ENCODE measurements at places on chromosomes 2 and 18. TPM values are rescaled to one million over a fixed set of nuclear protein-coding genes. Genes with fewer than 3 reads are reported as not detected.

Gene RASGRP3
- 1.5 TPM for total RNA-seq

Gene KIAA2012
- not detected for total RNA-seq

Gene MEIS1
- 2.6 TPM for total RNA-seq

Gene CPO
- not detected for total RNA-seq

Gene KCNIP3
- 1.0 TPM for total RNA-seq

Gene NIFK
- 82.6 TPM for total RNA-seq

Gene SIGLEC15
- 0.09 TPM for total RNA-seq

Gene RESP18
- total RNA-seq: not detected

Gene SERPINB11
- total RNA-seq: not detected

Gene CARF
- total RNA-seq: 1.3 TPM

Gene HADHB
- 104 TPM for total RNA-seq

Gene G6PC2
- not detected for total RNA-seq

Gene VAMP8
- 14.5 TPM for total RNA-seq

Gene PDE11A
- total RNA-seq: 0.58 TPM

Gene COL3A1
- 0.27 TPM for total RNA-seq

Gene SPATA3
- total RNA-seq: not detected

Gene WDR12
- 85.8 TPM for total RNA-seq

Gene EGR4
- total RNA-seq: 0.28 TPM

Gene LIMS3
- total RNA-seq: not detected

Gene PFN4
- 1.2 TPM for total RNA-seq

Gene SP140L
- 3.3 TPM for total RNA-seq

Gene CNDP1
- total RNA-seq: not detected

Gene C2orf80
- not detected for total RNA-seq

Gene TMEM247
- total RNA-seq: not detected

Gene UCN
- 2.3 TPM for total RNA-seq

Gene PLGLB2
- not detected for total RNA-seq

Gene ZFP36L2
- 24.5 TPM for total RNA-seq

Gene TMEFF2
- total RNA-seq: 0.15 TPM

Gene ASB18
- not detected for total RNA-seq

Gene PRKD3
- 12.6 TPM for total RNA-seq

Gene RAX
- not detected for total RNA-seq

Gene FAM98A
- 68.5 TPM for total RNA-seq

Gene IL18R1
- total RNA-seq: 0.87 TPM

Gene ASXL2
- 10.9 TPM for total RNA-seq

Gene CTLA4
- total RNA-seq: not detected

Gene PSMA8
- total RNA-seq: not detected

Gene BBS5
- total RNA-seq: 5.6 TPM

Gene NOSTRIN
- 1.6 TPM for total RNA-seq

All from A549 treated with CpdA at 1 μM for 4 hours (cell line).